CD4-positive, alpha-beta T cell treated with Interleukin-15 for 1 hour (primary cell): ENCODE measurements at places on chromosomes 2 and 18.

GRCh38 chr2:105390454-105390853, 8.4 kb downstream of the FHL2 start:
- DNase-seq = no peak

- no peak for DNase-seq
These were observed 131.1 kb upstream of the EPC2 start for GRCh38 chr2:148513427-148513826.

GRCh38 chr2:226733189-226733858, 66.3 kb downstream of the IRS1 start:
- no peak for DNase-seq

DNA sequence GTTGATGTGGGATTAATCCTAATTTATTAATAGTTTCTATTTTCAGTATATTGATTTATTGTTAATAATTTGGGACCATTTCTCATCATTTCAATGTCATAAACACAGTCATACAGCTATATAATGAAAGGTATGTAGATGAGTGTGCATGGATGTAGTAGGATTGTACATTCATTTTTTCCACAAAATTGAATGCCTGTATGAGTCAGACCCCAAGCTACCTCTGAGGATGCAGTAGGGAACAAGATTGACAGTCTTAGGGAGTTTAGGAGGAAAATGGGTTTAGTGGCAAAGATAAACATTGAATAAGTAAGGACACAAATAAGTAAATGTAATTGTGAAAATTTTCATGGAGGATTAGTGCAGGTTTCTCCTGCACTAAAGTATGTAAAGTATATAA, 14.1 kb upstream of the TMEFF2 start:
- DNase-seq = no peak

DNA sequence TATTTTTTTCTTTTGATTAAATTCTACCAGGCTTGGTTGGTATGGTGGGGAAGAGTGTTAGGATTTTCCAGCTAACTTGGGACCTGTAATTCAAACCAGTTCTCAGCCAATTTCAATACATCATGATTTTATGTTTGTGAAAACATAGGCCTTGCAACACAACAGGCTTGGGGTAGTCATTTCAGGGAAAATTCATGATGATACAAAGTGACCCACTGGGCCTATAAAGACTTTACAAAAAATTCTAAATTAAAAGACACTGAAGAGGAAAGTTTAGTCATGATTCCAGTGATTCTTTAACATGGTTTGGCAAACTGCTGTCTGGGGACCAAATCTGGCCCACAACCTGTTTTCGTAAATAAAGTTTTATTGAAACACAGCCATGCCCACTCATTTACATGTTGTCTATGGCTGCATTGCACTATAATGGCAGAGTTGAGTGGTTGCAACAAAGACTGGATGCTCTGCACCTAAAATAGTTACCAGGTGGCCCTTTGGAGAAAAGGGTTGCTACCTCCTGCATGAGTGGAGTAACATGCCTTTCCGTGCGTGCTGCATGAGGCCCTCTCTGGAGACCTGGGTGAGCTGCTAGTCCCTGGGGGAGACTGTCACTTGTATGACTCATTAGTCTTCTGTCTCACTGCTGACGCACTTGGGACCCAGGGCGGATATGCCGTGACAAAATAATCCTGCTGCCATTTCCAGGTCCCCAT, 73.6 kb downstream of the NPAS2 start:
- no peak for DNase-seq

- DNase-seq = no peak
These were observed 1.5 kb upstream of the OSGEPL1 start for GRCh38 chr2:189763908-189764661.

DNA sequence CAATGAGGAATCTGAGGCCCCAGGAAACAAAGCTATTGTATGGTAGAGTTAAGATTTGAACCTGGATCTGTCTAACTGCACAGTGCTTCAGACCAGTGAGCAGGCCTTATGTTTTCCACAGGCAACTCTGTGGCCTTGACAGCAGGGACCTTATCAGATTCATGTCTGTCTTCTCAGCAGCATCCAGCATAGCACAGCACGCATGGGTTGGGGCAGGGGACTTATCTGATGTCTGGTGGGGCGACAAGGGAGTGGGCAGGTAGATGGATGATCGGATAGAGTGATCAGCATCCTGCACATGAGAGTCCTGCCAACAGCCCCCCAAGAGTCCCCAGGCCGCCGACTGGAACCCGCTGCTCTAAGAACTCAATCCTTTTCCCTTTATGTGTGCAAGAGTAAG, 28.7 kb upstream of the KCNF1 start:
- DNase-seq = no peak

DNA sequence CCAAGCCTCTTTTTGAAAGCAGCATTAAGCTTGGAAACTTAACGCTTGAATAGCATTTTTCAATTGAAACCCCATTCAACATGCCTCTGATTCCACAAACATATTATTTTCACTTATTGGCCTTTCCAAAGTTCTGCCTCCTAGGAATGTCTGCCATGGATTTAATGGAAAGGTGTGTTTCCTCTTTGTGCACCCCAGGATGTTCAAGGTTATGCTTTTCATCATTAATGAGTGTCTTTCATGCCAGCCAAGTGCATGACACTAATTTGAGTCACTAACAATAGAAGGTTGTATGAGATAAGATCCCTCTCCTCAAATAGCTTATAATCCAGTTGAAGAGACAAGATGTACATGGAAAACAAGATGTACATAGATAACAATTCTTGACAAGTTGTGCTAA, 84.7 kb downstream of the ALPK2 start:
- no peak for DNase-seq

DNA sequence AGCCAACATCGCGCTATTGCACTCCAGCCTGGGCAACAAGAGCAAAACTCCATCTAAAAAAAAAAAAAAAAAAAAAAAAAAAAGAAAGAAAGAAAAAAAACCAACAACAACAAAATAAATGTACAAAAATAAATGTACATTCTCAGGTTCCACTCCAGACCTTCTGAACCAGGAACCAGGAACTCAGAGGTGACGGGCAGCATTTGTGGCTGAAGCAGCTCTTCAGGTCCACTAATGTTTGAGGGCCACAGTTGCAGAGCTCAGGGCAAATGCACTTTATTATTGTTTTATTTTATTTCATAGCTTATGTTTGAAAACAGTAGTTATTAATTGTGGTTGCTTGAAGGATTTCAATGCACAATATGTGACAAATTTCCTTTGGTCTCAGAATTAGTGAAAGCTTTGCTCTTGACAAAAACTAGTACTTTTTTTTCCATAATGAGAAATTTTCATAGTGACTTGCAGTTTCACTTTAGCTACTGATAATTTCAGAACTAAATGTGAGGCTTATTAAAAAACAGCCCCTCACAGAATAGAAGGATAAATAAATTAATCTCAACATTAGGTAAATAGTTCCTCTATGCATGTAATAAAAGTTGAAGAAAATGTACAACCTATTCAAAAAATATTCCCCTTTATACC, 378.4 kb upstream of the SPHKAP start:
- DNase-seq = no peak

GRCh38 chr2:163401481-163401880, 334.3 kb downstream of the FIGN start:
- DNase-seq = no peak
